ENCODE measurements at places on chromosomes 5 and 9.

GRCh38 chr5:33105521-33105941, 335.2 kb upstream of the TARS1 start:
- DNase-seq: no peak

GRCh38 chr5:130350131-130350530, 445.9 kb downstream of the CHSY3 start:
- no peak for DNase-seq

DNA sequence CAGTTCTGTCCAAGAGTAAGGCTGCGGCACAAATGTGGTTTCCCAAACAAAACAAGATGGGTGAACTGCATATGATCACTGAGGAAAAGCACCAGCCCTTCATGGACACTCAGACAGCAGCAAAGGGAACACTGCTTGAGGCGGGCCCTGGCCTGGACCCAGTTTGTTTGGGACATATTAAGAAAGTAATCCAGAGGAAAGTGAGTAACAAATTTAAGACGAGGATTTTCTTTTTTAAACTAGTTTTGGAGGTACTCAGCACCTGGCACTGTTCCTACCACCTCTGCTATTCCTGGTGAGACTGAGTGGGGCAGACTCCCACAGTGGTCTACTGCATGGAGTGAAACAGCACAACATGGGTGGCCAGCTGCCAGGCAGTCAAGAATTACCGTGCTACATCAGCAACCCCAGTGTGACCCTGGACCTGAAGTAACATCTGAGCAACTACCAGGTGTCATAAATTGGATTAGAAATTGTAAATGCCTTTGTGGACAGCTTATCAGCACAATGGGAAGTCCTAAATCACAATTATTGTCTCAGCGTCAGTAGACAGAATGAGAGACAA, 28.5 kb downstream of the P4HA2 start:
- DNase-seq: no peak

DNA sequence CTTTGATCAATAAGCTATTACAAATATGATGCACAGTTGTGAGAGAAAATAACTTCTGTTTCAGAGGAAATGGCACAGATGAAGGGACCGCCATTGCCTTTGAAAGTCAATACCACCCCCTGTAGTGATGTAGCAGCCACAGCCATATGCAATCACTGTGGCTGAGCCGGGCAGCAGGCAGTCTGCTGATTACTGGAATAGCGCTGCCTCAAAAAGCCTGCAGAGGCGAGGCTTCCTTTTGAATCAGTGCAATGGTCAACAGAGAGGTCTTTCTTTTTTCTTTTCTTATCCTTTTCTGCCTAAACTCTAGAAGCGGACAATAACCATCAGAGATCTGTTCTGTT, 265.1 kb upstream of the TAS2R1 start:
- DNase-seq: no peak

DNA sequence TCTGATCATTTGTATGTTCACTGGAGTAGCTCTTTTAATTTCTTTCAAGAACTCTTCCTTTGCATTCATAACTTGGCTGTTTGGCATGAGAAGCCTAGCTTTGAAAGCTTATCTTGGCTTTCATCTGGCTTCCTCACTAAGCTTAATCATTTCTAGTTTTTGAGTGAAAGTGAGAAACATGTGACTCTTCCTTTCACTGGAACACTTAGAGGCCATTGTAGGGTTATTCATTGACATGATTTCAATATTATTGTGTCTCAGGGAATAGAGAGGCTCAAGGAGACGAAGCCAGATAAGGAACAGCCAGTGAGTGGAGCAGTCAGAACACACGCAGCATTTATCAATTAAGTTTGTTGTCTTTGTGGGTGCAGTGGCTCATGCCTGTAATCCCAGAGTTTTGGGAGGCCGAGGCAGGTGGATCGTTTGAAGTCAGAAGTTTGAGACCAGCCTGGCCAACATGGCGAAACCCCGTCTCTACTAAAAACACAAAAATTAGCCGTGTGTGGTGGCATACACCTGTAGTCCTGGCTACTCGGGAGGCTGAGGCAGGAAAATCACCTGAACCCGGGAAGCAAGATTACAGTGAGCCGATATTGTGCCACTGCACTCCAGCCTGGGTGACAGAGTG, 98.3 kb downstream of the UGCG start:
- no peak for DNase-seq

DNA sequence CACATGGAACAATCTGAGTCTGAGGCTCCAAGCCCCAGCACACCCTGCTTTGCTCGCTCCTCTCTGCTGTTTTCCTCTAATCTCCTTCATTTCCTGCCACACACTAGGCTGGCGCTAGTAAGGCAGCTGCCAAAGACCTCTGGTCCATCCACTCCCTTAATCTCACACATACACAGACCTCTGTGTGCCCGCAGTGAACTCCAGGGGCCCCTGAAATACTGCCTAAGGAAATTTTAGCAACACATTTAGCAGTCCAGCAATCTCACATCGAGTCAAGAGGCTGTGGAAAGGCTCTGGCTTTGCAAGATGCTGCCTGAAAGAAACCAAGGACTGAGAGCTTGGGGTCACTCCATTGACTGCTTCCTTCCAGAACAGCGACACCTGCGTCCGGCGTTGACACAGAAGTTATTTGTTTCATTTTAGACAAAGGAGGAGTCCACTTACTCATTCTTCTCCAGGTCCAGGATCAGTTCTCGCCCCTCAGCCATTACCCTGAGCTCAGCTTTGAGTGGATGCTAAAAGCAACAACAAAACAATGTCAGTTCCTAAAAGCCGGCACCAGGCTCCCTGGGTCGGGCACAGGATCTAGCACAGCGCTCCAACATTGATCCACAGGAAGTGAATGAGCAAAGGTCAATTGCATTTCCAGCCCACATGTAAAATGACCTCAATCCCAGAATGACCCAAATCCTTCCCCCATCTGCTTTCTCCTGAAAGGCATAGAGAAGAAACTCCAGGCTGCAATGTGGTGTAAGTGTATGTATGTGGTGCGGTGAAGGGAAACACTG, 11.5 kb downstream of the ADAM19 start:
- no peak for DNase-seq
